Suppressor macrophage treated with lipopolysaccharide for 4 hours (primary cell): ENCODE measurements at places on chromosomes 7 and 10.
A peak's percentile ranks its signal among the peaks of the same experiment; 100 is the strongest.

DNA sequence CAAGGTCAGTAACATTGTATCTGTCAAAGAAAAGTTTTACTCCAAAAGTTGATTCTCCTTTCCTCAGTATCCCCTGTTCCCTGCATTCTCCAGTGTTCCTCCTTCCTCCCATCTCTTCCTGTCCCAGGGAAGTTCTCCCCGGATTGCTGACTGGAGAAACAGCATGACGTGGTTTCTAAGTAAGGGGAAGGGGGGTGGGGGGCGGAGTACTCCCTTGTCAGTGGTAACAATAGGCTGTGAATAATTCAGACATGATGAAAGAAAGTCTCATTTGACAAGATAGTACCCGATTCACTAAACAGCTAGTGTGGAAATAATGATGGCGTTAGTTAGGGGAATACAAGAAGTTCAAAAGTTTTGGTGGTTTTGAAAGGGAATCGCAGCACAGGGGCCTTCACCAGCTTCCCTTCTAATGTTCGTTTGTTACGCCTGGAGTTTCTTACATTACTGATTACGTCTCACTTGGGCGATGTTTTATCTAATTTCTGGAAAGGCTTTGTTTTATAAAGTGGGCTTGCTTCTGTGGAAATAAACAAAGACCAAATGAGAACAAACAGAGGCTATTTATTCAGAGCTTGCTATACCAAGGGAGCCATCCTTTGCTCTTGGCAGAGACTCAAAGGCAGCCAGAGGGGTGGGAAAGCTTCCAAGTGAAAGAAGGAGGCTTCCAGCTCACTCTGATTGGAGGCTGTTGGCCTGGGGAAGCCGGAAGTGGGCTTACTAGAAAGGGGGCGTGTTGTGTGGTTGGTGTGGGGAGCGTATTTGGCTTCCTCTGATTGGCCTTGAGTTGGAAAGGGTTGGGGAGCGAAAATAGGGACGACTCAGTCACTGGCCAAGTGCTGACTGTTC, 453.7 kb downstream of the SDK1 start:
- no peak for DNase-seq

DNA sequence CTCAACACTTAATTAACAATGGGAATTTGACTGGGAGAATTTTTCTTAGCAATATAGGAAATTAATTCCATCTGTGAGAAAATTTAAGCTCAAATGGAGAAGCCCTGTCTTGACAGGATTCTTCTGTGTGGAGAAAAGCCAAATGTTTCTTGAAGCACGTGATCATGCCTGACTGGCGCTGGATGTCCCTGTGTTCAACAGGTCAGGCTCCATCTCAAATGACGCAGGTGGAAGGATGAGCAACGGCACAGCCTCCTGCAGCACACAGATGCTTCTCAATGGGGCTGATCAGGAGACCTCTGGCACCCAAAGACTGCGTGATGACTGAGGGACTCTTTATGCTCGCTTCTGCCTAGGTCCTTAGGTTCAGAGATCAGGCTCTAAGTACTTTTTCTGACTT, 143.8 kb downstream of the RSU1 start:
- DNase-seq, result no peak

DNA sequence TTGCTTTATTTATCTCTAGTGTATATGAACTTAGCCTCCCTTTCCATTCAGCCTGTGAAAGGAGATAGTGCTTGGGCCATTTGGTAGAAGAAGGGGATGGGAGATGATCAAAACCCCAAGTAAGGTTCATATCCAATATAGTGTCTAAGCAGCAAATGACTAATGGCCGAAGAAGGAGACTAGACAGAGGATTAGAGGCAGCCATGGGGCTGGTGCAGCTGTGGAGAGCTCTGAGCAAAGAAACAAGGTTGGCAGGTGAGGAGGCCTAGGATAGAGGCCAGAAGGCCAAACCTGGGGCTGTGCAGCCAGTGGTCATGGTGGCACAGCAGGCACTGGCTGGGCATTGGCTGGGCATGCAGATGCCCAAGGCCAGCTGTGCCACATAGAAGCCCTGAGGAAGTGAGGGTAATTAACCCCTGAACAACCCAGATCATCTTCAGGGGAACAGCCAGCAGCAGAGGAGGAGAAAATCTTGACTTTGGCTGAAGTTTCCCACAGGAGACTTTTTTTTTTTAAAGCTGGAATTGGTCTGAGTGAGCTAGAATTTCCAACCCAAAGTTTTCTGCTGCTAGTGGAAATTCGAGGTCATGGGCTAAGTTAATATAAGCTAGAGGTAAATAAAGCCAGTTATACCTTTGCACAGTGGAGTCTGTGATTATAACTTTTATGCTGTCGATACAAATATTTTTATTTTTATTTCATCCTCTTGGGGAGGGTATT, 10.3 kb upstream of the CPA1 start:
- no peak for DNase-seq

DNA sequence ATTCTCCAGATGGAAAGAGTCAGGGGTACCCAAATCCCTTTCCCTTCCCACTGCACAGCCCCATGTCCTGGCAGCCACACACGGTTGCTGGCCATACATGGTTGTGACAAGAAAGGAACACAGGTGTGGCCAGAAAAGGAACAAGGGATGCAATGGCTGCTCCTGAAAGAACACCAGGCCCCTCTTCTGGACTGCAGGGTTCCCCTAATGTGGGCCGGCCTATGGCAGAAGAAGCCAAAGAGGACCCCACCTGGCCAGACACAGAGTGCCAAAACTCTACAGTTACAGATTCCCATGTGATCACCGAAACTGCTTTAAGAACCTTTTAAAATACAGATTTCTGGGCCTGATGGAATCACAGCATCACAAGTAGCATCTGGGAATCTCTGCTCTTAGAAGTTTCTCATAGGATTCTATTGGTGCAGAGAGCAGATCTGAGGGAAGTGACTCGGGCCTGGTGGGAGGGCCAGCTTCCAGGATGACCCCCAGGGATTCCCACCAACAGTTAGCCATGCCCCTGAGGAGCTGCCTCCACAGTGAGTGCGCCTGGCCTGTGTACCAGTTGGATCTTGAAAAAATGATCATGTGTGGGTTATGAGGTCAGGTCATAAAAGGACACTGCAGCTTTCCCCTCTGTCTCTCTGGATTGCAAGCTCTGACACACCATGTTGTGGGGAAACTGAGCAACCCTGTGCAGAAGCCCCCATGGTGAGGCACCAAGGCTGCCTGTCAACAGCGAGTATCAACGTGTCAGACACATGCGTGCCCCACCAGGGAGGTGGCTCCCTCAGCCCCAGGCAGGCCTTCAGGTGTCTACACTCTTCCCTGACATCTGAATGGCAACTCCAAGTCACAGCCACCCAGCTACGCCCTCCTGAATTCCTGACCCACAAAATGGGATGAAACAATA, 89.6 kb upstream of the LANCL2 start:
- no peak for DNase-seq

DNA sequence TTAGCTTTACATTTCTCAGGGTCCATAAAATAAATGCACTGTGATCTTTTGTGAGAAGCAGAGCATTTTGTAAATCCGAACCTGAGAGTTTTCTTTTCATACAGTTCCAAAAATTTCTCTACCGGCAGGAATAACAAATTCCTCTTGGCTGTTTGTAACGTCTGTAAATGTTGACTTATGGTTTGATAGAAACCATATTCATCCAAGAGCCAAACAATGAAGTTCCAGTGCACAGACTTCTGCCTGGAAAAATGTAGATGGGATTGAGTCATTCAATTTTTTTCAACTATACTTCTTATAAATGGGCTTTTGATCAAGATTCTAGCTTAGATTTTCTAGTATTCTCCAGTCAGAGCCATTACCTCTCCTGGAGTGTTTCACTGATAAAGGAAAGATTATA, 530.6 kb downstream of the TFEC start:
- DNase-seq, result no peak

DNA sequence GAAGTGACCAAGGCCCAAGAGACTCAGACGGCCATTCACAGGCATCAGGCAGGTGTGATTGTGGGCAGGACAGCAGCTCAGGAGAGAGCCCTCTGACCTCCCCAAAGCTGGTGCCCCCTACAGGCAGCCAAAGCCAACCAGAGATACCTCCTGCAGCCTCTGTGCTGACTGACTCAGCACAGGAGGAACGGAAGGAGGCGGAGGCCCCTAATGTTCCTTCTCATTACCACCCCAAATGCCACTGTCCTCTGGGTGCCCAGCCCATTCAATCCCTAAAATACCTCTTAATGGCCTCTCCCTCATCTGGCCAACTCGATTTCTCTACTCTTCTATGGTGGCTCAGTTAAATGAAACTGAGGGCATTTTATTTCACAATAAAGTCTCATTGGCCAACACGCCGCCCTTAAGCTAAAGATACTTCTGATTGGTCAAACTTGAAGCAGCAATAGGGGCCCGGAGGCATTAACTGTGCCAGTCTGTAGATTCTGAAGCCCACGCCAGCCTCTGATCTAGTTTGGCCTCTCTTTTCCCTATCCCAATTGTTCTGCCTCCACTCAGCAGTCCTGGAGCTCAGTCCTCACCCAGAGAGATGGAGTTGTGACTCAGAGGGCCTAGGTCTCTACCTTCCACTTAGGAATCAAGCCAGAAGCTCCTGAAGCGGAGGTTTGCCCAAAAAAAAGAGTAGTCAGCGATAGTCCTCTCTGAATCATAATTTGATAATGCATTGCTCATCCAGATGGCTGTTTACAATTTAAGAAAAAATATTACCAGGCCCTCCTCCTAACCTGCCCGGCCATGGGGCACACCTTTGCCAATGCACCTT, 1.2 kb downstream of the CYREN start:
- DNase-seq, result peak; percentile 71

DNA sequence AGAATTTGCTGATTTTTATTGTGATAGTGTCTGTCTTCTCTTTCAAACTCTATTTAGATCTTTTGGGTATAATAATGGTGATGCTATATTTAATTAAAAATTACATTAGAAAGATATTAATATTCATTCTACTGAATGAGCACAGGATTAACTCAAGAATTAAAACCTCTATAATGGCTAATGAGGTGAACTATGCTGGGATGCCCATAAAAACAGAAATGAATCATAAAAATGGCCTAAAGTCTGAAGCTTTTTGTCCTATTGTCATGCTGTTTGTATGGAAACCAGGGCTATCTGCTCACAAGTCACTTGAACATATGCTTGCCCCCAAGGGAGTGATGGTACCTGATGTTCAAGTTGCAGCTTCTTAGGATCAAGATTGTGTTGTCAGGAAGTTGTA, 76.2 kb upstream of the ICA1 start:
- no peak for DNase-seq

DNA sequence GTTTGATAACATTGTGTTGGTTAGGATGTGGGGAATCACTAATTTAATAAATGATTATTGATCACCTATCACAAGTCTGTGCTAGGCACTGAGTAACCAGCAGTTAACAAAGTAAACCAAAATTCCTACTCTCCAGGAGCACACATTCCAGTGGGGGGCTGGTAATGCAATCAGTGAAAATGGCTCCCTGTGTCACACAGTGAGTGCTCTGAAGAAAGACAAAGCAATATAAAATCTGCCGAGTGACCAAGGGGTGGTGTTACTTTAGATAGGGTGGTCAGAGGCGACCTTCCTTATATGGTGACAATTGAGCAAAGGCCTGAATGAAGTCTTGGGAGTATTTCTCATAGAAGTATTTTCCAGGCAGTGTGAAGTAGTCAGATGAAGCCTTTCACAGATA, 13.6 kb upstream of the SMC3 start:
- no peak for DNase-seq

GRCh38 chr10:72062382-72062781, 26.0 kb downstream of the SPOCK2 start:
- no peak for DNase-seq

- peak; percentile 43 for DNase-seq
Measured at GRCh38 chr10:124611738-124612137, 132.4 kb downstream of the FAM53B start.
